KBM-7 (cell line): ENCODE measurements at places on chromosomes 6 and 20.

DNA sequence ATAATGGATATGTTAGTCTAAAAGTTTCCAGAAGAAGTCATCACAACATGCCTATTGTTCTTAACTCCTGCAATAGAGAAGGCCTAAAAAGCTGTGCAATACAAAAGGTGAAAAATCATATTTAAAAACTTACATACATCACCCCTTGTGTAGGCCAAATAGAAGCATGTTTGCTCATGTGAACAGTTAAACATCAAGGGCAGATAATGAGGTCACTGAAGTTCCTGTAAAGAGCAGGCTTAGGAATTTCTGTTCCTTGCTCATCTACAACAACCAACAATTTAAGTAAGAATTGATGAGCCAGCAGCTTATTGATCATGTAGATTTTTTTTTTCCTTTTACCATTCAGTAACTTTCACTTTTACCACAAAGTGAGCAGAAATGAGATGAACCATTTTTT is 7.5 kb upstream of the NUP153 start:
- no peak for DNase-seq

GRCh38 chr20:20903773-20904500 is 191.5 kb upstream of the RALGAPA2 start:
- DNase-seq, result no peak

DNA sequence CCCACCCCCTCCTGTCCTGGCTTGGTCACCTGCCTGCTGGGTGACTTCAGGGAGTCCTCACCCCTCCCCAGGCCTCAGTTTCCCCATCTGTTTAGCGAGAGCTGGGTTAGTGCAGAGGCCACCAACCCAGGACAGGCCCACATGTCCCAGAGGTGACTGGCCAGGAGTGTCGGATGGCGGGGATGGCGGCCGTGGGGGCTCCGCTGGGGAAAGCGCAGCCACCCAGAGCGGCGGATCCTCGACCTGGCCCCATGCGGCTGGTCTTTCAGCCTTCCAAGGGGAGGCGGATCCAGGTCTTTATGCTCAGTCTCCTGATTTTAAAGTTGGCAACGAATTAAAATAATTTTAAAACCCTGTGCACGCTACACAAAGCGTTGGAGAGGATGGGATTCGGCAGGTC is 31.0 kb upstream of the GATA5 start:
- DNase-seq, result no peak

GRCh38 chr6:108544606-108545005 is 16.1 kb upstream of the FOXO3 start:
- no peak for DNase-seq

DNA sequence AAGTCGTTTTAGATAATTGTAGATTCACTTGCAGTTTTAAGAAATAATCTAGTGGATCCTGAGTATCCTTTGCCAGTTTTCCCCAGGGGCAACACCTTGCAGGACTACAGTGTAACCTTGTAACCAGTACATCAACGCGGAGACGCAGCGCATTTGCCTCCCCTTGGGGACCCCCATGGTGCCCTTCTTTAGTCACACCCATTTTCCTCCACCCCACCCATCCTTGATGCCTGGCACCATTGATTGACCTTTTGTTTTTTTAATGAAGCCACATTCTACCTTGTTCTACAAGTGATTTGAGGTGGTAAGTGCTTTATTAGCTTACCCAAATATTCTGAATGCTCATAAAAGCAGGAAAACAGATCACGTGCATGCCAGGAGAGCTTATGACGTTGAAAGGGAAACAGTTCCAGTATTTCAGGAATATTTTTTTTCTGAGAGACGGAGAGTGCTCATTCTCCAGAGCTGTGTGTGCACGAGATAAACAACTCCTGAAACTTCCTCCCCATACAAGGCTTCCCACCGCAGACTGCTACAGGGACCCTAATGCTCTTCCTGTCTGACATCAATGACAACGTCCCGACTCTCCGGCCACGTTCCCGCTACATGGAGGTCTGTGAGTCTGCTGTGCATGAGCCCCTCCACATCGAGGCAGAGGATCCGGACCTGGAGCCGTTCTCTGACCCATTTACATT is 35.7 kb downstream of the CDH26 start:
- DNase-seq, result peak; percentile 54

DNA sequence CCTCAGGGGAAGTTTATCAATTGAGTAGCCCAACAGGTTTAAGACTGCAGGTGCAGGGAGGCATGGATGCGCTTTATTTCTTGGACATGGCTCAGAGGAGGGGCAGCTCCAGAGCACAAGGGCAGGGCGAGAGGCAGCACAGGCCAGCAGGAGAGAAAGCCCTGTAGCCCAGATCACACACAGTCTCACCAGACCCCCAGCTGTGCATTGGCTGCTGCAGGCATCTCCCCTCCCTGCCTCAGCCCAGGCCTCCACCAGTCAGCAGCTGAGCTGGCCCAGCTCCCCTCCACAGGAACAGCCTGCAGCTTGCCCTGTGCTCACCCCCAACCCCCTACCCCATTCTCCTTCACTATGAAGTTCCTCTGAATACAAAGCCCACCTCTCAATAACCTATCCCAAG is 24.7 kb downstream of the MRPL14 start:
- no peak for DNase-seq

DNA sequence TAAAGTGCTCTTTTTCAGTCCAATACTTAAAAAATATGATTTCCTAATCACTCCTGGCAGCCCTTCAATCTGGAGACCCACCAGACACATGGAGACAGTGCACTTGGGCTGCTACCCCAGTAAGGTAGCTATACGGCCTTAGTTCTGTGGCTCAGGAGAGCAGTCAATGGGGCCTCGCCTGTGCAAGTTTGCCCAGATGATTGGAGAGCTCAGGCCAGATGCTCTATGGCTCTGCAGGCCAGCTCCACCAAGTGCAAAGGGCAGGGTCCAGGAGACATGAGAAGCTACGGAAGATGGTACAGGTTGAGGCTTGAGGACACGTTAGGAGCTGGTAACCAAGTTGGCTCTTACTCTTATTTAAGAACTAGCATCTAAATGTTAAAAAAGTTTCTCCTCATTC is 30.7 kb downstream of the STK38 start:
- DNase-seq, result no peak

- DNase-seq, result no peak
Measured at GRCh38 chr6:130307752-130308361, 58.0 kb upstream of the TMEM200A start.

GRCh38 chr20:62355878-62356588 is 11.1 kb downstream of the LAMA5 start:
- no peak for DNase-seq

DNA sequence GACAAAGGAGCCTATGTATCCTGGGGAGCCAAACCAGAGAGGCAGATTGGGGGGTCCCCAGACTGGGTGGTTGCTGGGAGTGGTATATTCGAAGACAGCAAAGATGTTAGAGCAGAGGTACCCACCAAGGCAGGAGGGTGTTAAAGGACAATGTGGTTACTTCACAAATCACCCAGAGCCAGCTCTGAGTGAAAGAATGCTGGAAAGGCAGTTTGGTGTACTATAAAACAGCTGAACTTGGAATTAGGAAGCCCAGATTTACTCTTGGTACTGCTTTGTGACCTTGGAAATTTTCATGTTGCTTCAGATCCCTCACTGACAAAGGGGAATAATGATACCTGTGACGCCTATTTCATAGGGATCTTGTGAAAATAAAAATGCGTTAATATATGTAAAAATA is 121.6 kb downstream of the CD164 start:
- no peak for DNase-seq

- no peak for DNase-seq
Measured at GRCh38 chr20:23246717-23247664, 103.6 kb upstream of the NXT1 start.

DNA sequence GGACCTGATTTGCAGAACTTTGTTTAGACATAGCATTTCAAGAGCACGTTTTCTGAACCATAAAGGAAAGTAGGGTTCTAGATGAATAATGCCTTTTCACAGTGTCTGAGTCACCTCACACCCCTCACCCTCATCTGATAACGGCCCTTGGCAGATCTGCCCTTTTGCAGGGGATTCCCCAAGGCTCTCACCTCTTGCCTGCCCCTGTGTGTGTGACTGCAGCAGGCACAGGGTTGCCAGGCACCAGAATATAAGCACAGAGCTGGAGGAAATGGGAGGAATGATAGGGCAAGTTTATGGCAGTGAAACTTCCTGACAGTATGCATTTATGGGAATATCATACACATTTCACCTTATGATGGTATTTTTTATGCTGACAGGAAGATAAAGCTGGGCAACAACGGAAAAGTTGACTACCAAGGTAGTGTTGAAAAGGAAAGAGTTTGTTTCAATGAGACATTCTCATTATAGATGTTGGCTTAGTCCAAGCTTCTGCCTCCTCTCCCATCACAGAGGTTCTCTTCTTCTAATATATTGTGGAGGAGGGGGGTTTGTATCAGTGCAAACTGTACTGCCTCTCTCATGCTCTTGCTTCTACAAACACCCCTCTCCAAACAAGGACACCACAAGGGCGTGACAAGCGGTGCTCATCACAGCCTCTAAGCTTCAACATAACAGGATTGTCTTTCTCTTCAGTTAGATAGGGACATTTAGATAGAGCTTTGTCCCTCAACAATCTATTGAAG is 101.5 kb upstream of the BACH2 start:
- no peak for DNase-seq

DNA sequence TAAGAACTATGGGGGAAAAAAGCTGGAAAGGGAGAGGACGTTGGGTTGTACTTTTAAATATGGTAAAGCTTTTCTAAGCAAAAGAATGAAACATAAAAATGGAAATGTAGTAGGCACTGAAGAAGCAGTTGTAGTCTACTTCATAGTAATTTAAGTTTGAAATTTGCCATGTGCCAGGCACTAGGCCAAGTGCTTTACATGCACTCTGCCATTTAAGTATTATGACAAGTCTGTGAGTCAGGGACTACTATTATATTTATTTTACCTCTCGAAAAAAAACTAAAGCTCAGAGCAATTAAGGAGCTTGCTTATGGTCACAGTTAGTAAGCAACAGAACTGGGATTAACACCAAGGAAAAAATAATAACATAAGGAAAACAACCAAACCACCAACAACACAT is 257.8 kb downstream of the GMDS start:
- DNase-seq, result no peak

DNA sequence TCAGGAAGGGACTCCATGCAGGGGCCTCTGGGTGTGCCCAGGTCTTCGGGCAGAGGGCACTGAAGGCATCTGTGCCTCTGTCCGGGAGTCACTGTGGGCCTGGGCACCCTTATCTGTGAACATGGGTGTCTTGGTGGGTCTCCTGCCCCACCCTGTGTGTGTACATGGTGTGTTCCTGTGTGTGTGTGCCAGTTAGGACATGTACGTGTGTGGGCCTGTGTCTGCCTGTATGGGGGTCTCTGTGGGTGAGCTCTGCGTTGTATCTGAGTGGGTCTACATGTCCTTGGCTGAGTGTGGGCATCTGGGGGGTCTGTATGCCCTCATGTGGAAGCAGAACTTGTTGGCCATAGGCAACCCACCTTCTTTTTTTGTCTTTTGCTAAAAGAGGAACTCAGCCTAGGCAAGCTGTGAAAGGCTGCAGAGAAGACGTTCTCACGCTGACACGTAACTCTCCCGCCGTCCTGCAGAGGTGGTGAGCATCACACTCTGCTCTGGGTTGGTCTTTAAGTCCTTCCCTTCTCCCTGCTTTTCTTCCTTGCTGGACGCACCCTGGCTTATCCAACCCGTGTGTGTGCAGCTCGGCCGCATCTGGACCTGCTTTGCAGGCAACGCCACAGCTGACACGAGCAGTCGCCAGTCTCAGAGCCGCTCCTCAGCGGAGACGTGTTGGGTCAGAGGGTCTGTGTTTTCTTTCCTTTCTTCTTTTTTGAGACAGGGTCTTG is 532 bp upstream of the NPBWR2 start:
- peak; percentile 77 for DNase-seq

DNA sequence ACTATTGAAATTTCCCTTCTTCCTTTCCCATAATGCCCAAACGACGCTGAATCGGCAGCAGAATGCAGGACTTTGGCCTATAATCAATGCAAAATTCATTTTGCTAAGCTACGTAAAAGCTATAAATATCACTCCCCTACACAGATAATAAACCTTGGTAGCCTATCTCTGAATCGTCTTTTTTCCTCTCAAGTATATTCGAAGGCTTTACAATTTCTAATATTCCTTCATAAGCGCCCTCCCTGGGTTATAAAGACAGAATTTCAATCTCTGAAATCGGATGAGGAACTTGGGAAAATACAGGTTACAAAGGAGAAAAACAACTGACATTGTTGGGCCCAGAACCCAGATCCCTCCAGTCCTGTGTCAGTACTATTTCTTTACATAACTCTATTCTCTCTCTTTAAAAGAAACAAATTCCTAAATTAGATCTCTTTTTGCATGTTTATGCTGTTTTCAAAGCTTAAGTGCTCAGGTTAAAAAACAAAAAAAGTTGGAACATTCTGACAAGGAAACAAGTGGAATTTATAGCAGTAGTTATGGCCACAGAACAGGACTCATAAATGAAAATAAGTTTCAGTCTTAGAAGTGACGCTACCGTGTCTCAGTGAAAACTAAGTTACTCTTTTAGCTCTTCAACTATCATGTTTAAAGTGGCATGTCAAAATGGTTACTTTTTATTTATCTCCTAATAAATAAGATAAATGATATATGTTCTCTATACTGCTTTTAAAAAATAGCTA is 84.5 kb downstream of the SESN1 start:
- no peak for DNase-seq

DNA sequence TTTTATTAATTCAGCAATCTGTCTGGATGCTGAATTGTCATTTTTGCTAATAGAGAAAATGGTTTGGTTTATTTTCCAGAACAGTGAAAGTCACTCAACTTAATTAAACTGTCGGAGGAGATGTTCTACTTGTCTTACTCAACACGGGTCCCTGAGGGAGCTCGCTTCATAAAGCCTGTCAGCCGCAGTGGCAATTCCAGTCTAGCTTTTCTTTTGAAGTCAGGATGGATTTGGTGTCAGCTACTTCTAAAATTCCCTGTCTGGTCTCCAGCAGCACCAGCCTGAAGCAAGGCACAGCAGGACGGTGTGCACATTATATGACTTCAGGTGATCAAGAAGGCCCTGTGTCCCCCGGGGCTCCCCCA is 261.5 kb downstream of the SLC24A3 start:
- no peak for DNase-seq

GRCh38 chr6:89436226-89436625 is 3.3 kb downstream of the ANKRD6 start:
- DNase-seq, result peak; percentile 20

GRCh38 chr6:87736809-87737540 is 34.9 kb upstream of the AKIRIN2 start:
- no peak for DNase-seq

- DNase-seq, result no peak
Measured at GRCh38 chr6:161736781-161737292, 463.0 kb upstream of the AGPAT4 start.

DNA sequence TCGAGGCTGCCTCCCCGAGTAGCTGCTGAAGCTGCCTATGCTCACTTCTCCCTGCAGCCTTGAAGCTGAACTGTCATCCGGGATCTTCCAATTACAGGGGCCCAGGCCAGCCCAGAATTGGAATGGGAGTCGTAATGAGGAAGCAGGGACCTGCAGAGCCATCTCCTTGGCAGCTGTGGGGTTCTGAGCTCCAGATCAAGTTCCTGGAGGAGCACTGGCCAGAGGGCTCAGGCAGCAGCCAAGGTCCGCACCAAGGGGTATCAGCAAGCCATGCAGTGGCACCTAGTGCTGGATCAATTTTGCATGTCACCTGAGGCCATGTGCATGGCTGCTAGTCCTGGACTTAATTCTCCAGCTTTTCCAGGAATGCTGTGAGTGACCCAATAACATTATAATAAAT is 163.2 kb upstream of the TSHZ2 start:
- no peak for DNase-seq

- DNase-seq, result no peak
Measured at GRCh38 chr6:109579361-109579760, 96.3 kb upstream of the ZBTB24 start.
